NCI-H2029 (cell line): ENCODE measurements at places on chromosomes 6 and 20.
A peak's percentile ranks its signal among the peaks of the same experiment; 100 is the strongest.

DNA sequence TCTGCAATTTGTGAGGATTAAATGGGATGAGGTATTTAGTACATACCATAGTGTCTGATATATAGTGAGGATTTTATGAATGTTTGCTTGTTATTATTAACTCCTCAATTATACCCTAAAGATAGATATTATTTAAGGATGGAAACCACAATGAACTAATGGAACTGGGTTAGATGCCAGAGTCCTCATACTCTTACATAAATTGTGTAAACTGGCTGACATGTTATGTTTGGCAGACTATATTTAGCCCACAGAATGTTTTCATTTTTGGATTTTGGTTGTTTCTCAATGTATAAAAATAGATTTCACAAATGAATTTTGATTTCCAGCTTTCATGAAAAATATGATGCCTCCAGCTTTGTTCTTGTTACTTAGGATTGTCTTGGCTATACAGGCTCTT lies 37.6 kb downstream of the HTR1B start:
- no peak for DNase-seq

DNA sequence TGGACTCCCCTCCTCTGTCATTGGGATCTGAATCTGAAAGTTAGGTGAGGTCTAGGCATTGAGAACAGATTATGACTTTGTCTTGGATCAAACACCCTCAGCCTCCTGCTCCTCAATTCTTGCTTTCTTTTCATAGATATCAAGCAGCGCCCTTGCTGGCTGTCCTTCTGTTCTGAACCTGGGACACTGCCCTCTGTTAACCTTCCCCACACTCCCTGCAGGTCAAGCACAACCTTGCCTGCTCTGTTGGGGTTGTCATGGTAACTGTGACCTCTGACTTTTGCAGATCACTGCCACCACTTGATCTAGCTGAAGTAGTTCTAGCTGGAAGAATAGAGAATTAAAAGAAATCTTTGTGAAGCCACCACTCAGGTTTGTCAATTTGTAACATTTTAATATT lies 16.4 kb upstream of the MICA start:
- DNase-seq = no peak

GRCh38 chr6:149913540-149914240 lies 9.2 kb downstream of the RAET1G start:
- DNase-seq = no peak

- DNase-seq = no peak
Measured at GRCh38 chr6:143232849-143233248, 172.2 kb downstream of the AIG1 start.

DNA sequence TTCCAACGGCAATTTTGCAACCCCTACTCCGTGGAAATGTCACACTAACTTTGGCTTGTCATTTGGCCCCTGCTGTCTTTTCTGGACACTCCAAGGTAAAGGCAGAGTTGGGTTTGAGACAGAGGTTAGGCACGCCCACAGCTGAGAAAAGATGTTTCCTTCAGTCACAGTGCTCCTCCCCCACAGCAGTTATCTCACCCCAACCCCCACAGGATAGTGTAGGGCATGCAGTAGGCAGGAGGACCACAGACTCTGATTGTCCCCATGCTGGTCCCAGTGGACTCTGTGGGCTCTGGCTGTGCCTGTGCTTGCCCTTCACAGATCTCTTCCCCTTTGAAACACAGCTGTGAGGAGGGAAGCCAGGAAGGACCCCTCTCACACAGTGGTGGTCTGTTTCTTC lies 124.0 kb upstream of the CARMIL1 start:
- no peak for DNase-seq

GRCh38 chr6:53263917-53264316 lies 84.8 kb downstream of the ELOVL5 start:
- no peak for DNase-seq

- DNase-seq = peak; percentile 86
Measured at GRCh38 chr6:28252009-28252975, at the start of gene ZKSCAN4. ZKSCAN4 (minus strand) TSS chr6:28252269; CDS start chr6:28251980, 289 bp downstream.

DNA sequence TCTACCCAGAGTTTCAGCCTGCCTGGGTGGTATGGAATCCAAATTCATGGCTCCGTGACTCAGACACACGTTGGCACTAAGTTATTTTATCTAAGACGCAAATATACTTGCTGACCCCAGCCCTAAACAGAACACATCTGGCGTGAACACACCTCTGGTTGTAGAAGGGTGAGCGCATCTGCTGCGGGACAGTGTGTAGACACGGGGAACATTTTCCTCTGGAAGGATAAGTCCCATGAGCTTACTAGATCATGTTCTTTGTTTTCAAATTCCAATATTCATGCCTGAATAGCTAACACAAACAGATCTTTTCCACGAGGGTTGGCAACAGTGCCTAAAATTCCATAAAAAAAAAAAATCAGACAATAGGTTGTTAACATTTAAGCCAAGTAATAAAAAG lies 87.8 kb downstream of the TMEM170B start:
- DNase-seq = no peak
